ENCODE measurements at places on chromosomes 11 and 22.

DNA sequence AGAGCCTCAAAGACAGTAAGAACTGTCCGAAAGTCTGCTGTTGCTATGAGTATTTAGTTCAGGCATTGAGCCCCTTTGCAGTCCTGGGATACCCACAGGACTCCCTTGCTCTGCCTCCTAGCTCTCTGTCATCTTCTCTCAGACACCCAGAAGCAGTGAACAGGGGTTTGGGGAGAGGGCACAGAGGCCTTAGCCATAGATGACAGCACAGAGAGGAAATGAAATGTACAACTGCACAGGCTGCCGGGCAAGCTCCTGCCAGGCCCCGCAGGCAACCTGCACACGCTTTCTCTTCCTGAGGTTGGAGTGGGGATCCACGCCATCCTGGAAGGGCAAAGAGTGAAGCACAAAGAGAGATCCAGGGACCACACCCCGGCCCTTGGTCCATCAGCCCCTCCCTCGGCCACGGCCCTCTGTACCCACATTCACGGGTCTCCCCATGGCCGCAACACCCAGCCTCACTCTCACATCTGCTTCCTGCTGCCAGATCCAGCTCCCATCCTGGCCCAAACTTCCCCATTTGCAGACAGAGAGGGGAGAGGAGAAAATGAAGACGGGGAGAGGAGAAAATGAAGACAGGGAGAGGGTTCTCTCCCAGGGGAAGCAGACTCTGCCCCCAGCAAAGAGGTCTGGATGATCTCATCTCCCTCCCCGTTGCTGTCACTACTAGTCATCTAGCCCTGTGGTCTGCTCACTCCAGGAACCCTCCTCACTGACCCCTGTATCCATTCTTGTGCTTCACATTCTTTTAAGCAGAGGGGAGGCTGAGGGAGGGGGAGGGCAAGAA lies 40.7 kb downstream of the CD6 start:
- DNase-seq = no peak

DNA sequence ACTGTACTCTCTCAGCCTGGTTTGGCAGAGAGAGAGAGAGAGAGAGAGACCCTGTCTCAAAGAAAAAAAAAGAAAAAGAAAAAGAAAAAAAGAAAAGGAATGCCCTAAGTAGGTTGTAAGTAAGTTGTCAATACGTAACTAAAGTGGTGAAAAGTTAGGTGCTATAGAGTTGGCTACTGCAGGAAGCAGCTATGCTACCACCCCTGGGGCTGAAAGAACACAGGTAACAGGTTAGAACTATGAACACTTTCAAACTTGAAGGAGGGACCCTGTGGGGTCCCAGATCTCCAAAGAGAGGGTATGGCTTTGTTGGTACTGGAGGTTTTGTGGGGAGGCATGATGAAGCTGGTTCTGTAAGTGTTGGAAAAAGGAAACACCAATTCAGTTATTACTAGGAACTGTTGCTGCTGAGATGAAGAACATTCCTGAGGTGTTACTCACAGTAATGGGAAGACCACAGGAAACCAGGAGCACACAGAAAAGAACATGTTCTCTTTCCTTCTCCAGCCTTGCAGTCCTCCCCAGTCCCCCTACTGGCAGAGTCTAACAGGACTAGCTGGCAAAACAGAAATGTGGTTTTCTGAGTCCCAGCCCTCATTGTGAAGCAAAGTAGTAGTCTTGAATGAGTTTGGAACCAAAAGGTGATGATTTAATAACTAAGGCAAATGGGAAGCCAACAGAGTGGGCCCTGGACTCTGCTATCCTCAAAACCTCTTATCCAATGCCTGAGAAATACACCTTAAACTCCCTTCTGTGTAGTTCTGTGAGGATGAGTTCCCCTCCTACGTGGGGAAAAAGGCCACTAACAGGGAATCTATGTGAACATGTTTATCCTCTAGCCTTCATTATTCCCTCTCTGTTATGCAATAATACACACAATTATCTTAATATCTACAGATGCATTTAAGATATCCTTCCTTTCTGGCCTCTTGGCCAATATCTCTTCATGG lies 427.0 kb upstream of the DDI1 start:
- DNase-seq = no peak

DNA sequence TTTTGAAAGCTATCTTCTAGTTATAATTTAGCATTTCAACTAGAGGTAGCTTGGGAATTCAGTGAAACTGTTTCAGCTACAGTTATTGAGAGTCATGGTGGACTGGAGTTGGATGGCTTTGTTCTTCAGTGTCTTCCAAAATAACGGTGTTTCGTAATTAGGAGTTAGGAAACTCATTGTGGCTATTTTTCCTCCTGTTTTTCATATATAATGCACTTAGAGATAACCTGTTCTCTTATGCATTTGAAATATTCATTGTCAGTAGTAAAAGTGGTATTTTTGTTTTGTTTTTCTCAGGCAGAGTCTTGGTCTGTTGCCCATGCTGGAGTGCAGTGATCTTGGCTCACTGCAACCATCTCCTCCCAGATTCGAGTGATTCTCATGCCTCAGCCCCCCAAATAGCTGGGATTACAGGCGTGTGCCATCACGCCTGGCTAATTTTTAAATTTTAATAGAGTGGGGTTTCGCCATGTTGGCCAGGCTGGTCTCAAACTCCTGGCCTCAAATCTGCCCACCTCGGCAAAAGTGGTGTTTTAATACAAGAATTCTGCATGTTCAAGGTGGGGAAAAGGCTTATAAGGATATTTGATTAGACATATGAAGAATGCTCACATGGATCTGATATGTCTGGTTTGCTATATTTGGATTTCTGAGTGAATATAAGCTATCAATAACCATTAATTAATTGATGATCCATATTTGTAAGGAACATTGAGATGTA lies 12.7 kb downstream of the PDHX start:
- no peak for DNase-seq

- DNase-seq = peak; percentile 42
Measured at GRCh38 chr22:42180349-42180842, 49.8 kb upstream of the CYP2D6 start.

DNA sequence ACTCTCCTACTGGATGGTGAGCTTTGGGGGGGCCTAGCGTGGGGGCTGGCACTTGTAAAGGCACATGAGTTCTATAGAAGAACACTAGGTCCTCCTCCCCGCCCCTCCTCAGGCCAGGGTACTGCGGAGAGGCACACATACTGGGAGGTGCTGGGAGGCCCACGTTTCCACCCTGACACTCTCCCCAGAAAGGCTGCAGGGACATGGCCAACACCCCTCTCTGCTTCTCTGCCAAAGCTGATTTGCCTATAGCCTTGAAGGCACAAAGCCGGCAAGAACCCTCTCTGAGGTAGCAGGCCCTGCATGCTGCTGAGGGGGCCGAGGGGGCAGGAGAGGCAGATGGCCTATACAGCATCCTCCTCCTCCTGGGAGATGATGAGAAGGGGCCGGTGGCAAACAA lies 112.8 kb downstream of the BUD13 start:
- DNase-seq = no peak

Measured in CD4-positive, alpha-beta T cell (primary cell).